ENCODE measurements at places on chromosomes 11 and 22. TPM values are rescaled to one million over a fixed set of nuclear protein-coding genes. Genes with fewer than 3 reads are reported as not detected.

RRP7A gene
- 36.0 TPM for total RNA-seq

CYP2D6 gene
- total RNA-seq = 0.13 TPM

SPI1 gene
- total RNA-seq = not detected

DSCAML1 gene
- not detected for total RNA-seq

LDHA gene
- total RNA-seq = 1,360 TPM

NUDT8 gene
- total RNA-seq = 12.3 TPM

C11orf65 gene
- 0.14 TPM for total RNA-seq

OR10W1 gene
- total RNA-seq = not detected

GDPD4 gene
- total RNA-seq = not detected

UVRAG gene
- 102 TPM for total RNA-seq

LAYN gene
- total RNA-seq = 2.5 TPM

ADAMTS8 gene
- not detected for total RNA-seq

OPCML gene
- not detected for total RNA-seq

C11orf21 gene
- total RNA-seq = not detected

RASGRP2 gene
- 0.50 TPM for total RNA-seq

SLC15A3 gene
- 2.7 TPM for total RNA-seq

CABP2 gene
- total RNA-seq = not detected

CEND1 gene
- total RNA-seq = 0.53 TPM

APOA4 gene
- total RNA-seq = not detected

MS4A14 gene
- total RNA-seq = not detected

UBQLN3 gene
- total RNA-seq = not detected

MUC5AC gene
- not detected for total RNA-seq

GAL3ST1 gene
- total RNA-seq = not detected

OR52N4 gene
- total RNA-seq = not detected

TNNI2 gene
- total RNA-seq = not detected

HOATZ gene
- total RNA-seq = not detected

DAGLA gene
- total RNA-seq = 1.7 TPM

NEU3 gene
- 6.6 TPM for total RNA-seq

OR2AG1 gene
- total RNA-seq = not detected

SLC35E4 gene
- 17.0 TPM for total RNA-seq

MS4A6E gene
- not detected for total RNA-seq
